GM19239 (cell line): ENCODE measurements at places on chromosomes 1 and 21.

DNA sequence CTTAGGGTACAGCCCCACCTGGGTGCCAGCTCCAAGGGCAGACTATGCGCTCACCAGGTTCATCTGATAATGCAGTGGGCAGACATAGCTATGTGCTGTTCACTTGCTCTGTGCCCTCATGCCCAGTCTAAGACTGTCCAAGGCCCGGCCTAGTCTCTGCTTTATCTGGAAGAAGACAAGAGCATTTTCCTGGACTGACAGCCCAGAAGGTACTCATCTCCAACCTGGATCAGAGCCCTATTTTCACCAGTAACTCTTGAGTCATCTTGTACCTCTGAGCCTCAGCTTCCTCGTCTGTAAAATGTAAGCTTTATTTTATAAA, 28.5 kb upstream of the LRRC8C start:
- DNase-seq: no peak

- DNase-seq: no peak
These were observed 1.2 kb upstream of the WNT3A start for GRCh38 chr1:228005511-228006033.

DNA sequence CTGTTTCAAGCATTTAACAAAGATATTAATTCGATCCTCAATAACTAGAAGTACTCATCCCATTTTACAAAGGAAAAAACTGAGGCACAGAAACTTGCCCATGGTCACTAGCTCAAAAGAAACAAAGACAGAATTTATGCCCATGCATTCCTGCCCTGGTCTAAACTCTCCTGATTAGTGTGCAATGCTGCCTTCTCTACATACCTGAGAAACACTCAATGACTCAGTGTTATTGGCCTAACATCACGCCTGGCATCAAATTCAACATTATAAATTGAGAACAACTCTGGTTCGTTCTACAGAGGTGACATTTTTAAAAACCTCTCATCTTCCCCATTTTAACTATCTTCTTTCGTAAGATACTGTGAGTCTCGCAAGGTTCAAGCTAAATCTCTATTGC, 5.2 kb downstream of the APP start:
- no peak for DNase-seq

DNA sequence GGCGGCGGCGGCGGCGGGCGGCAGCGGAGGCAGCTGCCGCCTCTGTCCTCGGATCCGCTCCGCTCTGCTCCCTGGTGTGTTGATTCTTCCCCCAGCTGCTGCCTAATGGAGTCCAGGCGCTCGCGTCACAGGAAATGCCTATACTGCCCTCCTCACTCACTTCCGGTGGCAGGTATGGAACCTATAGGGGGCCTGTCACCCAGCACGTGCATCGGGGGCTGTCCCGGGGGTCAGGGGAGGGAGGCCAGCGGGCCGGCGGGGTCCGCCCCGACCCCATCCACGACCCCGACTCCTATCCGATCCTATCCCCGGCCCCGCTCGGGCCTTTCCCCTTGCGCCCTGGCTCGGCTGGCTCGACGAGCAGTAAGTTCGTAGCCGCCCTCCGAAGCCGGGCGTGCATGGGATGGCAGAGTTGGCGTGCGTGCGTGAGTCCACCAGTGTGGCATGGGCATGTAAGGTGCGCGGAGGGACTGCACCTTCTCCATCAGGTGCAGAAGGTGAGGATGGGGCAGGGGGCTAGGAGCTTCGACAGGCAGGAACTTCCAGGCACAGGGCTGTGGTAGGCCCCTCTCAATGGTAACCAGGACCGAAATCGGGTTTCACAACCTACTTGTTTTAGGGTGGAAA, at the start of gene WDR26:
Gene WDR26 (minus strand): TSS at position 107 of the 627 bp plus-strand sequence.
- peak; percentile 98 for DNase-seq

GRCh38 chr1:29626726-29627125, 390.4 kb downstream of the PTPRU start:
- DNase-seq: no peak
